WTC11 (cell line): ENCODE measurements at places on chromosomes 13 and 19. TPM values are rescaled to one million over a fixed set of nuclear protein-coding genes. Genes with fewer than 3 reads are reported as not detected.

PDX1 gene
- not detected in 3 replicates for total RNA-seq

NFIX gene
- total RNA-seq: 0.44 to 1.5 TPM (median 1.4 TPM) in 3 replicates

ARL11 gene
- total RNA-seq: 0.35 to 0.53 TPM (median 0.41 TPM) in 3 replicates

ZNF578 gene
- total RNA-seq: 21.1 to 26.6 TPM (median 21.9 TPM) in 3 replicates

- H3K4me1 ChIP-seq: peaks cover 45% of the 10 kb centered on the region
- H3K27me3 ChIP-seq: peaks cover 27% of the 10 kb centered on the region
- no peak for DNase-seq
Measured at GRCh38 chr19:50978772-50979390, 4.8 kb downstream of the KLK7 start.

DNA sequence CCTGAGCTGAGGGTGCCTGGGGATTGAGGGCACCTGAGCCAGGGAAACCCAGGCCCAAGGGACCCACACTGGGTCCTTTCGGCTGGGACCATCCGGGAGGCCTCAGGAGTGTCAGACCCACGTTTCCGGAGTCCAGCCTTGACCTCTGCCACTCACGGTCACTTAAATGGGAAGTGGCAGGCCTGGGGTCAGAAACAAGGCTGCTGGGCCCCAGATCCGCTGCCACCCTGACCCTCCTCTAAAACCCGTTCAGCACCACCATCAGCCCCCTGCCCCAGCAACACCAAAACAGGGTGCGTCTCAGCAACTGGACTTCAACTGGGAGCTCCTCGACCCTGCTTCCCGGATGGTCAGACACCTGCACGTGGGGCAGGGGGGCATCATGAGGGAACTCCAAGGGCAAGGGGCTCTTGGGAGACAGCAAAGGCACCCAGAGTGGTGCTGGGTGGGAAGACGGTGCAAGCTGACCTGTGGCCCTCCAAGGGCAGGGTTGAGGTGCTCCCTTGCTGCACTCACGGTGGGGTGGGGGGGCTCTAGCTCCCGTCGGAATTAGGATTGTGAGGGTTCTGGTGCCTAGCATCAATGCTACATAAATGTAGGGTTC is 1.2 kb upstream of the PLPP2 start:
- peaks cover 49% of the 10 kb centered on the region for H3K4me1 ChIP-seq
- H3K4me3 ChIP-seq: no peak overlapping the region
- H3K36me3 ChIP-seq: peaks cover 1% of the 10 kb centered on the region

DNA sequence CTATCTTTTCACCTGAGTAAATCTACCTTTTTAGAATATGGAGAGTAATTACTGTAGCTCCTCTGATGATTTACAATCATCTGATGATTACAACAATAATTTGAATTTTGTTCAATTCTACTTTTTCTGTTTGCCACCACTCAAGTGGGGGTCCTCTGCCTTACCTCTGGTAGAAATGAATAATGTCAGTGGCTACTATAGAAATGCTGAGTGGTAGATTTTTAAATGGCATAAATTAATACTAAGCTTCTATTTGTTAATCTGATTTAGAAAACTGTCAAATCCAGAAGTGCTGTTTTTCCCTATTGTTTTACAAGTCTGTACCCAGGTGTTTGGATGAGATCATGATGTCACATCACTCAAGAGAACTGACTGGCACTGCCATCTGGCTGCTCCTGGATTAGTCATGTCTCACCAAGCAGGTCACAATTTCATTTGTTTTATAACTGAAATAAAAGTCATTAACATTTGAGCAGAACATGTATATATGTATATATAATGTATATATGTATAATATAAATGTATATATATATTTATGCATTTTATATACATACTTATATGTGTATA is 494.8 kb downstream of the TBC1D4 start:
- H3K27ac ChIP-seq: no peak overlapping the region
- H3K4me1 ChIP-seq: no peaks in the 10 kb centered on the region
- H3K27me3 ChIP-seq: no peaks in the 10 kb centered on the region
- H3K4me3 ChIP-seq: no peak overlapping the region
- no peaks in the 10 kb centered on the region for H3K36me3 ChIP-seq
